Stimulated activated CD8-positive, alpha-beta memory T cell treated with anti-CD3 and anti-CD28 coated beads, Interleukin-15, amount 100 ng/mL, for 48 hours (primary cell): ENCODE measurements at places on chromosomes 1 and 21.

DNA sequence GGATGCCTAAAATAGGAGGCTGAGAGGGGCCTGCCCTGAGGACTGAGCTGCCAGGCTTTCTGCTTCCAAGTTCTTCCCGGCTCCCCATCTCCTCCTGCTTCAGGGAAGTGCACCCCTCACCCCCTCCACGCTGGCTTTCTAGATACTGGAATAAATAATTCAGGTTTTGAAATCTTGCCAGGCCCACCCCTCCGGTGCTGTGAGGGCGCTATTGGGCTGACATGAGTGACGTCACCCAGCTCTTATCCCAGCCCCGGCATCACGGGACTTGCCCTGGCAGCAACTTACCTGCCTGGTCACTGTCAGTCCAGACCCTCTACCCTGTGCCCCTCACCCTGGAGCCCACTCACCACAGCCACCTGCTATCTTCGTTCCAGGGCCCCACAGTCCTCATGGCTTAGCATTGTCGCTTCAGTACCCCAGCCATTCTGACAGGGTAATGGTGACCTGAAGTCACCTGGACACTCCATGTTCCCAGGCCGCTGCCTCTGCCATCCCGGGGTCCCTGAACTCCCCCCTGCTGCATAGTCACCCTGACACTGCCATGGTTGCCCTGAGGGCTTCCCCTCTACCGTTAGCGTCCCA is 819 bp upstream of the GPR3 start:
- DNase-seq = no peak

DNA sequence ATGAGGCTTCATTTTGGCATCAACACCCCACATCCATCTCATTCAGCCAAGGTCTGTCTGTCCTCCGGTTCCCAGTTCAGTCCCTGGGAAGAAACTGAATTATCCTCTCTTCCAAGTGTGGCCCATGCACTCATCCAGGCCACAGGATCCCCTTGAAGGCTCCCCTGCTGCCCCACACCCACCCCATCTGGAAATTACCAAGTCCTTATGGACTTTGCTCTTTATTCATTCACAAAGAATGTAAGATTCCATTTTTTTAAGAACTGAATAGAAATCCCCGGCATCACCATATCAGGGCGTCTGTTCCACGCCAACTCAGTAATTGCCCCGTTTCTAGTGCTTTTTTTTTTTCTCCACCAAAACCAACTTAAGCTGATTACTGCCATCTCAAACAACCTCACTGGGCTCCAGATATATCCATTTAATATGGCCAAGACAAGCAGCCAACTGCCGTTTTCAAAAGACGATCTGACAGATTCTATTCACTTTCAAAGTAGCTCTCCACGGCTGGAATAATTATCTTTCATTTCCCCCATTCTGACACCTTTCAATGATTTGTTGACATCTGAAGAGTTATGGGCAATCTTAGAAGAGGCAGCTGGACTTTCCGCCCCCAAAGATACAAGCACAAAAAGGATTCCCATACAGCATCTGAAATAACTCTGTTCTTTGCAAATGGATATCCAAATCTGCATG is 55.9 kb downstream of the OLIG1 start:
- DNase-seq = no peak

GRCh38 chr1:9296850-9297249 is 4.2 kb downstream of the SPSB1 start:
- no peak for DNase-seq

GRCh38 chr1:197285526-197286205 is 17.6 kb downstream of the CRB1 start:
- no peak for DNase-seq

DNA sequence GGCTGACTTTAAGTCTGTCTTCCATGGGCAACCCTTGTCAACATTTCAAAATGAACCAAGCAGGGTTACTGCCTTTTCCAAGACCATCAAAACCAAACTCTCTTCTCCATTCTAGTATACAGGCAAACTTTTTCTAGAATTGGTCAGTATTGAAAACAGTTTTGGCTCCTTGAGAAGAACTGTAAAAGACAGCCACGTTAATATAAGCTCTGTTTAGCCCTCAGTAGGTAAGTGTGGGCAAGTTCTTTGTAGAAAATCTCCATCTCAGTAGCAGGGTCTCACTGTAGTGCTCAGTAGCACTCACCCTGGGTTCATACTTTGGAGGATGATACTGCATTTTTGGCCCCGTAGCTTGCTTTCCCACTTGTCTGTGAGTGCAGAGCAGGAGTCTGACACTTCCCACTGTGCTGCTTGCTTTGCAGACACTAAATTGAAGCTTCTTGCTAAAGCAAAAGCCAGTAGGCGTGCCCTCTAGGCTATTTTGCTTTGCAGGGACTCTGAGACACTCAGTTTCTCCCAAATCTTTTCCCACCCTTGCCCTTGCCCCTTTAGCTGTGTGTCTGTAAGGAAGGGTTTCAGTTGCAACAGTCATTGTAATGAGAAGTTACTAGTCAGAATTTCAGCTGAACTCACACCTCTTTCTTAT is 34.3 kb upstream of the CACYBP start:
- DNase-seq = no peak
